DMS153 (cell line): ENCODE measurements at places on chromosomes 12 and 14.

DNA sequence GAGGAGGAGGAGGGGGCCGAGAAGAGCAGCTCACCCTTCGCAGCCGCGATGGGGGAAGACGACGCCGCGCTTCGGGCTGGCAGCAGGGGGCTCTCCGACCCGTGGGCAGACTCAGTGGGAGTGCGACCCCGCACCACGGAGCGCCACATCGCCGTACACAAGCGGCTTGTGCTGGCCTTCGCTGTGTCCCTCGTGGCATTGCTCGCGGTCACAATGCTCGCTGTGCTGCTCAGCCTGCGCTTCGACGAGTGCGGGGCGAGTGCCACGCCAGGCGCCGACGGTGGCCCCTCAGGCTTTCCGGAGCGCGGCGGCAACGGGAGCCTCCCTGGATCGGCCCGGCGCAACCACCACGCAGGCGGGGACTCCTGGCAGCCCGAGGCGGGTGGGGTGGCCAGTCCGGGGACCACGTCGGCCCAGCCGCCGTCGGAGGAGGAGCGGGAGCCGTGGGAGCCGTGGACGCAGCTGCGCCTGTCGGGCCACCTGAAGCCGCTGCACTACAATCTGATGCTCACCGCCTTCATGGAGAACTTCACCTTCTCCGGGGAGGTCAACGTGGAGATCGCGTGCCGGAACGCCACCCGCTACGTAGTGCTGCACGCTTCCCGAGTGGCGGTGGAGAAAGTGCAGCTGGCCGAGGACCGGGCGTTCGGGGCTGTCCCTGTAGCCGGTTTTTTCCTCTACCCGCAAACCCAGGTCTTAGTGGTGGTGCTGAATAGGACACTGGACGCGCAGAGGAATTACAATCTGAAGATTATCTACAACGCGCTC lies 745 bp downstream of the TRHDE start:
- DNase-seq = no peak

GRCh38 chr14:31159682-31160296 lies 47.8 kb downstream of the HECTD1 start:
- DNase-seq = no peak

DNA sequence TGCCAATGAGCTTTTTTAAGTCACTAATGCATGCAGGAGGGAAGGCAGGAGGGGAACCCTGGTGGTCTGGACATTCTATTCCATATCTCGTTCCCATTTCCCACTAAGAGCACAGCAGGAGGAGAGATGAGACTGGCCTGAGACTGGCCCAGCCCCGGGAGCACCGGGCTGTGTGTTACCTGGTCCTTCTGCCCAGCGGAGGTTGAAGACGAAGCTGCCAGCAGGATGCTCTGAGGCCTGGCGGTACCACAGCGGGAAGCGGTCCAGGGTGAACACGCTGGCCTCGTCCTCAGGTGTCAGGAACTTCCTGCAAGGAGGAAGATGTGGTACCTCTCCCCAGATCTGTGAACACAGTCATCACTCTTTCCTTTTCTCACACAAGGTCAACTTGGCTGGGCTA lies 23.9 kb downstream of the LRTM2 start:
- no peak for DNase-seq

DNA sequence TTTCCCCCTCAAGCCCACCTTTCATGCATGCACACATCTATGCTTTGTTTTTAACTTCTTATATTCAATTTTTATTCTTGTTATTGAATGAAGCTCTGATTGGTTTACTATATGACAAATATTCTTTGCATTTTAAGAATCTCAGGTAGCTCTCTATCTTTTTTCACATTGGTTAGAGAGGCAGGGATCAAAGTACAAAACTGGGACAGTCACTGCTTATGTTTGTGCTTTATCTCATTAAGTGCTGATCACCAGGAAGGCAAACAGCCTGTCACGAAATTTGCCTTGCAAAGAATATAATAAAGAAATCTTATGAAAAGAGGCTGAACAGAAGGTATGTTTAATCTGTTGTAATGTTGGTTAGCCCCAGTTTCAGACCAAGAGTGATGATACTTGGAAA lies 29.7 kb upstream of the INSM2 start:
- DNase-seq = no peak

- no peak for DNase-seq
These were observed 261.4 kb upstream of the TBX3 start for GRCh38 chr12:114945351-114945750.

DNA sequence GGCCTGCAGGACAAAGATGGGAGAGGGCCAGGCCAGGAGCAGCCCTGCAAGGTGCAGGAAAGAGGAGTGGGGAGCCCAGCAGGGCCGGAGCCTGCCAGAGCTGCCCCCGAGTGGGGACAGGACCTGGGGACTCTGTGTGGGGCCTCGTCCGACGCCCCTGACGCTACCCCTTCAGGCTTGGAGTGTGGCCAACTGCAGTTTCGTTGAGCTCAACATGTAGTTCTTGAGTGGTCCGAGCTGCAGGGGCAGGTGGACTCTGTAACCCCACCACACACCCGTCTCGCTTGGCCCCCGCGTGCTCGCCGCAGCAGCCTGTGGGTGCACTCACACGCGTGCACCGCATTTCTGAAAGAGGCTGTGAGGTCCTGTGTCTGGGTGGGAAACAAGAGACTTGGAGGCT lies 2.0 kb downstream of the ASPG start:
- no peak for DNase-seq

DNA sequence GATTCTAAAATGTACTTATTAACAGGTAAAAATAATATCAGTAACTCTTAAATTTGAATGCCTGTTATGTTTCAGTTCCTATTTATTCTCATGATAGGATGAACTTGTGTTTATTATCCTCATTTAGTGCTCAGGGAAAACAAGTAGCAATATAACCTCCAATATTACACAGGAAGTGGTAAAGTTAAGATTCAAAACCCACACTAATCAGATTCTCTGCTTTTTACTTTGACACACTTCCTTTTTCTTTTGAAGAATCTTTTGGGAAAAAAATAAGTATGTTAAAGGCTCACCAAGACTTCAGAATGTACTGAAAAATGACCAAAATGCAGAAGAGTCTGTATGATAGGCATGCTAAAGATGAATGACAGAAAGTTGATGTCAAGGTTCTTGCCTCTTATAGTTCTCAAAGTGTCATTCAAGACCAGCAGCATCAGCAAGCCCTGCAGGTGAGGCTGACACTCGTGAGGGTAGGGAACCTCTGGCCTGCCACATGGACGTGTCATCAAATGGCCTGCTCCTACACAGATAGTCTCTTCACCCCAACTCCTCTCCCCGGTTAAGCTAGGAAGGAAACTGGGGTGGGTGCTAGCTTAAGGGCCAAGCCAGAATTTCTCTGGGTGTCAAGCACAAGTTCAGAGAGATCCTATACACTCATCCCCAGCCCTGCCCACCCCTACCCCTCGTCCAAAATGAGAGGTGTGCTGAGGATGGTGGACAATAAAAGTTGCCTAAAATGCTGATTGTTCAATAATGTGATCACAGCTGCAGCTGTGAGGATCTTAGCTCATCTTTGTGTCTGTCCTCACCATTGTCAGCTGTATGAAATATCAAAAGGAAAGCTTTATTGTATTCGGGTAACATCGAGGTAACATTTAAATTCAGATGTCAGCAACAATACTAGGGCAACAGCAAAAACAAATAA lies 6.3 kb downstream of the TBPL2 start:
- DNase-seq = no peak

DNA sequence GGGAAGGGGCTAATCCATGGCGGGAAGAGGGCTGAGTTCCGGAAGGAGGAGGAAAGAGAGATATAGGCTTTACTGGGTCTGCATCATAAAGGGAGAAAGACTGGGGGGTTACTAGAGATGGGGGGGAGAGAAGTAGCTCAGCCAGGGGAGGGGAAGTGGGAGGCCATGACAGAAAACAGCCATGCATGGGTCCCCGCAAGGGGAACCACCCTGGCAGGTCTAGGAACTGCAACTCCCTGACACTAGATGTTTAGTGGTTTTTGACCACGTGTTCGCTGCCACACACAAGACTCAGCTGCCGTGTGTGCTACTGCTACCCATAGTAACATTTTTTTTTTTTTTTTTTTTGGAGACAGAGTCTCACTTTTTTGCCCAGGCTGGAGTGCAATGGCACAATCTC lies 145.0 kb downstream of the RIMBP2 start:
- no peak for DNase-seq

- DNase-seq = no peak
These were observed 220.1 kb upstream of the C14orf180 start for GRCh38 chr14:104359301-104359968.

- DNase-seq = no peak
These were observed 1021.5 kb upstream of the TMEM132C start for GRCh38 chr12:127245437-127245836.

GRCh38 chr14:68987653-68988036 lies 8.5 kb upstream of the ACTN1 start:
- DNase-seq = no peak

DNA sequence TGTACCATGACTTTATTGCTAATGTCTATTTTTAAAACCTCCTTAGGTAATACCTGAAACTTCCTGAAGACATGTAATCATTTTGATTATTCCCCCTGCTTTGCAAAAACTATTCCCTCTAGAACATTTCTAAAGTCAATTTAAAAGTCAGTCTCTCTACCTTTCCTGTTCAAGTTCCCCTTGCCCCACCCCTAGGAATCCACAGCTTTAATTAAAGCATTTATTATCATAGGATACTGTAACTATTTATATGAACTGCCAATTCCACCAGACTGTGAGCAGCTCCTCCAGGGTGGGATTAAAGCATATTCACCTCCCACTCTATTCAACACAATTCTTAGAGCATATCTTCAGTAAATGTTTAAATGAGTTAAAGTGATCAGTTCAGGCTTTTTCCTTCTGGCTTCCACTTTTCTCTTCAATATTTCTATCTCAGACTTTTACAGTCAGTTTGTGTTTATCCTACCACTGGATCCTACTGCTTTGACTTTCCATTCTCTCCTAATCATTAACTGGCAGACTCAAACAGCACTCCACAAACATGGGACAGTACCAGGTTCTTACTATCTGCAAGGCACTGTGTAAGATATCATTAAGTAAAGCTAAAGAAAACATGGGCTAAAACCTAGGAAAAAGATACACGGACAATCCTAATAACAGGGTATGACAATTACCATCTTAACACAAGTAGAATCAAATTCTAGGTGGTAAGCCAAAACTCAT lies 39.1 kb downstream of the PTPN21 start:
- DNase-seq = no peak

- DNase-seq = no peak
These were observed 2.1 kb downstream of the CD9 start for GRCh38 chr12:6202304-6202703.

GRCh38 chr14:68978172-68978911 lies 760 bp downstream of the ACTN1 start:
- no peak for DNase-seq

DNA sequence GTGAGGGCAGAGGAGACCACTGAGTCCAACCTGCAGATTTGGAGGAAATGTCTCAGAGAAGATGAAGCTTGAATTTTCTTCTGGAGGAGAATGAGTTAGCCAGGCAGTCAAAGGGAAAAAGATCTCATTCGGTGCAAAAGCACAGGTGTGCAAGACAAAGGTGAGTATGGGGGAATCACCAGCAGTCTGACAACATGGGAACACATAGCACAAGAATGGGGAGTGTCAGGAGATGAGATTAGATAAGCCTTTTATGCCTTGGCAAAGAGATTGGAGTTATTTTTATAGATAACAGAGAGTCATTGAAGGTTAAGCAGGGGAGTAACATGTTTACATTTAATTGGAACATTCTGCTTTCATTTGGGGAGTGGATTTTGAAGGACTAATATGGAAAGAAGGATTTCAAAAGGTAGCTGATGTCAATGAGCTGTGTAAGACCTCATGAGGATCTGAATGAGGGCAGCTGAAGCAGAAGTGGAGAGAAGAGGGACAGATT lies 171.3 kb upstream of the NTF3 start:
- no peak for DNase-seq

- no peak for DNase-seq
These were observed 36.4 kb upstream of the METAP2 start for GRCh38 chr12:95437565-95437964.

DNA sequence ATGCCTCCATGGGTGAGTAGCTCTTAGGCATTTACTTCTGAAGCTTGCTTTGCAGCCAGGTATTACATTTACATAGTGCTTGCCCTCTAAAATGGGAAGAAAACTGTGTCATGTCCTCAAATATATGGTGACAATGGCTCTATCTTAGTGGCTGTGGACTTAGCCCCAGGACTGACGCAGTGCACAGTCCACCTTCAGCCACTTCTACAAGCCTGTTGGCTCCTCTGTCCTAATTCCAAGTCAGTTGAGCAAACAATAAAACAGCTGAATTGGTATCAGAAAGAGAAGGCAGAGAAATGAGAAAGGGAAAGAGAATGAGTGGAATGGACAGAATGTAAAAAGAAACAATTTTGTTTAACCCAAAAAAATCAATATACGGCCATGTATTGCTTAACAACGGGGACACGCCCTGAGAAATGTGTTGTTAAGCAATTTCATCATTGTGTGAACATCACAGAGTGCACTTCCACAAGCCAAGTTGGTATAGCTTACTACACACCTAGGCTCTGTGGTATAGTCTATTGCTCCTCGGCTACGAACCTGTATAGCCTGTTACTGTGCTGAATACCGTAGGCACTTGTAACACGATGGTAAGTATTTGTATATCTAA lies 93.5 kb downstream of the GRIN2B start:
- no peak for DNase-seq

DNA sequence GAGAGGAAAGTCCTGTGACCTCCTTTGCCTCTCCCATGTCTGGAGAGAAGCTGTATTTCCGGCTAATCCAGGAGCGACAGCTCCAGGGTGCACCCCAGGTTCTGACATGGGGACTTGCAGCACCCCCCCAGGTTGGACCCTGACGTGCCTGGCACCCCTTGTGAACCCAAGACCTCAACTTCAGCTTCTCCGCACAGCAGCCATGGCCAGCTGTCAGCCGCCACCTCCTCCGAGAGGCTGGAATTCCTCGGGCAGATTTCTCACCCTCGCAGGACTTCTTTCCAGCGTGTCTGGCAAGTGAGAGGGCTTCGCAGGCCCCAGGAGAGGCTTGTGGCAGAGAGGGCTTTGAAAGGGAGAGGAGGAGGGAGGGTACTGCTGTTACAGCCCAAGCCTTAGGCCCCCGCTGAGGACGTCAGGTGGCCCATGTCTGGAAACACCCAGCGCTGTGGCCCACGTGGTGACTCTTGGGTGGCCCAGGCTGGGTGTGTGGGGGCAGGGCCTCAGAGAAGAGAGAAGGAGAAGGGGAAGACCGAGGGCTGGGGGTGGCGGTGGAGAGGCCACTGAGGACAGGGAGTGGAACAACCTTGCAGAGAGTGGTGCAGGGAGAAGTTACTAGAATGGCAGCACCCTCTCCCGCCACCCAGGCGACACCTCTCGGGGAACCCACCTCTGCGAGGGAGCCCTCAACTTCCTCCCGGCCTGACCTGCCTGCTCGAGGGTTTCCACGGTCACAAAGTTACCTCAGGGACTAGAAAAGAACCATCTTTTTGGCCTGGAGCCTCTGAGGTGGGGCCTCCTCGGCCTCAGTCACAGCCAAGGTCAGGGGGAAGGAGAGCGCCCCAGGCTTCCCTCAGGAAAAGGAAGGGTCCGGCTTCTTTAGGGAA lies 11.7 kb upstream of the RPS6KL1 start:
- no peak for DNase-seq
